Islet precursor cell (in vitro differentiated cells): ENCODE measurements at places on chromosomes 6 and 20.

- no peak for DNase-seq
These were observed 102.8 kb downstream of the MOXD1 start for GRCh38 chr6:132298344-132298949.

DNA sequence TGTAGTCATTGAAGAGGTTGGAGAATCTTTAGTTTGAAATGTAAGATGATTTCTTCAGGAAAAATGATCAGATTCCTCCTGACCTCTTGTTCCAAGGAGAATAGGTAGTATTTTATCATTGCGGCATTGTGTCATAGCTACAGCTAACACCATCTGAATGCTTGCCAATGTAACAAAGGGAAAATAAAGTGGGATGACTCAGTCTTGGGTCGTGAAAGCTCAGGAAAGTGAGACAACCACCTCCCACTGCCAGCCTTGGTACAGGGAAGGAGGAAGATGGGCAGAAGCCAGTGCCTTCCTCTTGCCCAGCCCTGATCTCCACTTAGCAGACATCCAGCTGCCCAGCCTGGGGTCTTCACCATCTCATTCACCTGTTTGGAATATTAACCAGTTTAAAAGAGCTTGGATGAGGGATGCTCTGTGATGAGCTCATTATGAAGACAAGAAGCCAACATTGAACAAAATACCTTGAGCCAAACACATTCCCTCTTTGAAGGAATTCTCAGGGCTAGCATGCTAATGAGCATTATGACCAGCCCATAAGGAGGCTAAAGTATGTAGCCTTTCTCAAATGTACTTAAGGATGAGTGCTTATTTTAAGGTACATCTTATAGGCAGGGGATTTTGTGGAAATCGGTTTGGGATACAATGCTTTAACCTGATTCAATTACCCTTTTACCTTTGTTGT, 40.0 kb upstream of the APCDD1L start:
- peak; percentile 21 for DNase-seq

GRCh38 chr6:168607272-168608112, 166.5 kb downstream of the SMOC2 start:
- peak; percentile 43 for DNase-seq

DNA sequence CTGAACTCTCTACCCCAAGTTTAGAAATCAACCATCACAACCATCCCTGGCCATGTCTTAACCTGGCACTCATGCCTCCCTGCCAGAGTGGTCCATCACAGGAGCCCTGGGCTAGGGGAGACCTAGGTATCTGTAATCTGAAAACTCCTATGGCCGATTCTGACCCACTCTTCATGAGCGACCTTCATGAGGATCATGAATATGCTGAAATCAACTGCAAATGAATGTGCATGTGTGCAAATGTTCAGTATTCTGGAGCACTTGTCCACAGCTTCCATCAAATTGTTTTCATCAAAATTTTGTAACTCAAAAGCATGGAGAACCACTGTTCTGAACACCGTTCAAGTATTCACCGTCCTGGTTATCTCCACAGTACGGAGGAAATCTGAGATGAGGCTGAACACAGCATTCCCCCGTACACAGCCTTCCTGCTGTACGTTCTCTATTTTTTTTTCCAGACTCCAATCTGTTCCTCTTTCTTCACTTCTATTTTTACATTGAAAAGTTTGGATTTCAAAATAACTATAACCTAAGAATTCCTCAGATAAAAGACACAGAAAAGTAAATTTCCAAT, 17.7 kb downstream of the METTL24 start:
- DNase-seq: no peak

DNA sequence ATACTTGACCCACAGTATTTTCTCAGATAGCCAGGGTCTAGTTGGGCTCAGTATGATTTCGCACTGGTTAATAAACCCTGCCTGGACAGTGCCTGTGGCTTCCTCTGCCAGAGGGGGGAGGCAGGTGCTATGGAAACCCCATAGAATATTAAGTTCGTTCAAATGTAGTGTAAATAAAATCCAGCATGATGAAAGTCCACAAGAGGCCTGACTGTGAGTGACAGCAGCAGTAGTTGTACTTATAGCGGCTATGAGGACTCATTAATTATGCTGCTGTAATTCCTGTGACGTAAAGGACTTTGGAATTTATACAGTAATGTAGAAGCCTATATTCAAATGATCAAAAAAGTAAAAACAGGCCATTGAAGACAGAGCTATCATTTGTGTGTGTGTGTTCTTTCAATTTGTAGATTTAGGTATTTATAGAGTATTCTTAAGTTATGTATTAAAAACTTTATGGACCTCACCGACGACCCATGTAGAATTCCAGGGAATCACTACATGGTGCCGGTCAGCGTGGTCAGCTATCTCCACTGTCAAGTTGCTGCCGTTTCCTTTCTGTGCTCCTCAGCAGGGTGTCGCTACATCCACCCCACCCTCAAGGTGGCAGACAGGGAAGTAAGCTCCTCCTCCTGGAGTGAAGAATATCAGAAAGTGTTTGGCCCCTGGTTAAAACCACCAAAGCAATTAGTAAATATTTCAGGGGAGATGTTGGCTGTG, 10.0 kb downstream of the PYGB start:
- DNase-seq: no peak

GRCh38 chr20:49319208-49319809, 41.5 kb upstream of the ZNFX1 start:
- no peak for DNase-seq

DNA sequence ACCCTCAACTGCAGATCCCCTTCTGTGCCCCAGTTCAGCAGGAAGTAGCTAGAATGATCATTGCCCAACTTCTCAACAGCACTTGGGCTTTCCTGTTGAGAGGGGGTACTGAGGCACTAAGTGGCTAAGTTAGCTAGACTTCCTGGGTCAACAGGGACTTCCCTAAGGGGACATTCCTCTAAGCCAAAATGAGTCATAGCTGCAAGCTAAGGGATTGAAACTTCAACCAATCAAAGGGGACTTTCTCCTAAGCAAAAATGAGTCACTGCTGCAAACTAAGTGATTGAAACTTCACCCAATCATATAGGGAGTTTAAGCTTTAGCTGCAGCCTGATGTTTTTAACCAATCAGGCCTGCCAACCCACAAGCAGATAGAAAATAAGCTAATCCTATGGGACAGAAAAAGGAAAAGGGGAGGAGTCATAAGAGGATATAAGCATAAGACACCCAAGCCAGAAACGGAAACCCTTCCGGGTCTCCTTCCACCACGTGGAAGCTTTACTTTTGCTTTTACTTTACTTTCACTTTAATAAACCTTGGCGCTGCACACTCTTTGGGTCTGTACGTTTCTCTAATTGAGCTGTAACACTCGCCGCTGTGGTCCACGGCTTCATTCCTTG, 659.0 kb upstream of the HS3ST5 start:
- no peak for DNase-seq

GRCh38 chr6:9659848-9660247, 755.0 kb downstream of the TFAP2A start:
- DNase-seq: no peak

- no peak for DNase-seq
These were observed 449.6 kb downstream of the C6orf118 start for GRCh38 chr6:164859816-164860215.

DNA sequence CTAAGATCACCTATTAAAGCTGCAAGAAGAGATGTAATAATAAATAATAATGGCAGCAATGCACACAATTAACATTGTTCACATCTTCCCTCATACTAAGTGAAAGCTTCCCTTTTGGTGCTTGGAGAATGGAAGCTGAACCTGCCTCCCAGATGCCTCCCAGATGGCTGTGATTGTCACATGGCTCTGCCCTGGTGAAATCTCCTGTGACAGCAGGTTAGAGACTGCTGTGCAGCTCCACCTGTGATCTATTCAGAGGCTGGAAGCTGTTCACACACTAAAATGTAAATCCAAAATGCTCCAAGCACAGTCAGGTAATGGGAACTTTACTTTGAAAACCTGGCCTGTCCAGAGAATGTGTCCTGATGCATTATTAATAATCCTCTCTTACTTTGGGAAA, 41.7 kb upstream of the RGS17 start:
- no peak for DNase-seq

GRCh38 chr6:31375699-31376098, 18.7 kb upstream of the HLA-B start:
- no peak for DNase-seq

DNA sequence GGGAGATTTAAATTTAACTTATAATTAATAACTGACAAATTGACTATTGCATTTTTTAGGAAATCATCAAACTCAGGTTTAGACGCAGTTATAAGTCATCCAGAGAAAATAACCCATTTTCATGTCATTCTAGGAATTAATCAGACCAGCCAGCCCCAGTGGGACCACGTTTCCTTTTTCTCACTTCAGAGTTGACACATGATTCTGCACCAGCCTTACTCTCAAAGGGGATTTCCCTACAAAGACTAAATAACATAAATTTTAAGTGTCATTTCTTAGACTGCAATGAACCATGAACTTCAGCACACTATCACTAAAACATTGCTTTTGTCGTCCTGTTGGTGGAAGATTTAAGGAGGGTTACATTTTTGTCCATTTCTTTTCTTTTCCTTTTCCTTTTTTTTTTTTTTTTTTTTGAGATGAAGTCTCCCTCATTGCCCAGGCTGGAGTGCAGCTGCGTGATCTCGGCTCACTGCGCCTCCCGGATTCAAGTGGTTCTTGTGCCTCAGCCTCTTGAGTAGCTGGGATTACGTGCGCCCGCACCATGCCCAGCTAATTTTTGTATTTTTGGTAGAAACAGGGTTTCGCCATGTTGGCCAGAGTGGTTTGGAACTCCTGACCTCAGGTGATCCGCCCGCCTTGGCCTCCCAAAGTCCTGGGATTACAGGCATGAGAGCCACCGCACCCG, 3.6 kb downstream of the IPCEF1 start:
- DNase-seq: no peak

- no peak for DNase-seq
These were observed 683.7 kb downstream of the EPM2A start for GRCh38 chr6:145051661-145052060.

GRCh38 chr6:54050750-54051149, 60.5 kb upstream of the MLIP start:
- no peak for DNase-seq

DNA sequence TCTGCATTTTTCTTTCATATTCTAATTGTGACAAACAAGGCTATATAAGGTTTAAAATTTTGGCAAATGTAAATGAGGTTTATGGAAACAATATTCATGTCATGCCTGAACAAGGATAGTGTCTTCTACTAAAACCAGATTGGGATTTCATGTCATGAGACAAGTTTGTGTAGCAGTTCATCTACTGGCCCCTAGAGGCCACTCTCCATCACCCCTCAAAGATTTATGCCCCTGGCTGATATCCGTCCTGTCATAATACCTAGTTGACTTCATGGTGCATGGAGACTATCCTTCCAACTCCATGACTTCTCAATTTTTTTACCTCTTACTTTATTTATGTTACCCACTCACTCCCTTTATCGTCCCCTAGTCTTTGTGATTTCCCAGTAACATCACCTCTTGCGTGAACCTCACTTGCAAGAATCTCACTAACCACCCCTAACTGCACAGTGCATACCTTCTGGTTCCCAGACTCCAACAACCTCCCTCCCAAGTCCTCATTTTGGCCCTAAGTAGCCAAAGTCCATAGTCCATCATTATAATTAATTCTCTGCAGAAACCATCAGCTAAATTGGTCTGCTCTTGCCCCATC, 179.8 kb downstream of the TASP1 start:
- no peak for DNase-seq

DNA sequence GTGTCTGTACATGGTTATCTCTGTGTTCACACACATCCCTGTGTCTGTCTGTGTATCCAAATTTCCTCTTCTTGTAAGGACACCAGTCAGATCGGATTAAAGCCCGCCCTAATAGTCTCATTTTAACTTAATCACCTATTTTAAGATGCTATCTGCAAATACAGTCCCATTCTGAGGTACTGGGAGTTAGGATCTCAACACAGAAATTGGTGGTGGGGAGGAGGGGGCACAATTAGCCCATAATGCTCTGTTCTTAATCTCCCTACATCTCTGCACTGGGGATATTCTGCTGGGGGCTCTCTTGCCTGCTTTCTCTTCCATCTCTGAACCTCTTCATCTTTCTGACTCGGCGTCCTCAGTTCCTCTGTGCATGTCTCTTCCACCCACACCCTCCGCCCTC, 320.7 kb downstream of the CDC5L start:
- DNase-seq: no peak

GRCh38 chr6:40543776-40544175, 43.4 kb downstream of the LRFN2 start:
- DNase-seq: no peak

DNA sequence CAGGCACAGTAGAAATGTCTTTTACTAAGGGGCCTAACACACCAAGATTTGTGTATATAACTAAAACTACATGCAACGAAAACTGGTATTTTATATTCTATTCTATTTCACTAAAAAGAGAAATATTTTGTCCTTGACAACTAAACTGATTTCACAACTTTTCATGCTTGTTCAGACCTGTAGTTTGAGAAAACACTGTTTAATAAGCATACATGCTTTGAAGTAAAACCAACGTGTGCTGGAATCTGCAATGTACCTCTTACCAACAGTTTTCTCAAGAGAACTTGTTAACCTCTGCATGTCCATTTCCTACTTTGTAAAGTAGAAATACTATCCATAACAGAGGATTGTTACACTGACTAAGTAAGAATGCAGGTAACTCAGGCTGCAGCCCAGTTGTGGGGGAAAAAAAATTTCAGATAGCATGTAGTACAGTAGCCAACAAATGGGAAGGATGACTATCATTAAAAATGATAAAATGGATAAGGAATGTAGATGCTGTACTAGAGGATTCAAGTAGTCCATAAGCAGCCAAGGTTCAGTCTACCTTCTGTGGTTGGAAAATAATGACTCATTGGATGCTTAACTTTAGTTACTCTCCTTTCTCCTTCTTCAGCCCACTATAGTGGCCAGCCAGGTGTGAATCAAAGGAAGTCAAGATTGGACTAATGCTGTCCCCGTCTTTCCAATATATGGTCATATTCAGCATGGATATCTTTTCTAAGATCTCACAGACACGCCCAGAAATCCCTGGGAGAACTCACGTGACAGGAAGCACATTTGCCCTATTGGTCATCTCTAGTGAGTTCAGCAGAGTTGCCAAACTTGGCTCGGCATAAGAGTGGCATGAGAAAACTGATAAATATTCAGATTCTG, 65.2 kb downstream of the HFE start:
- no peak for DNase-seq

DNA sequence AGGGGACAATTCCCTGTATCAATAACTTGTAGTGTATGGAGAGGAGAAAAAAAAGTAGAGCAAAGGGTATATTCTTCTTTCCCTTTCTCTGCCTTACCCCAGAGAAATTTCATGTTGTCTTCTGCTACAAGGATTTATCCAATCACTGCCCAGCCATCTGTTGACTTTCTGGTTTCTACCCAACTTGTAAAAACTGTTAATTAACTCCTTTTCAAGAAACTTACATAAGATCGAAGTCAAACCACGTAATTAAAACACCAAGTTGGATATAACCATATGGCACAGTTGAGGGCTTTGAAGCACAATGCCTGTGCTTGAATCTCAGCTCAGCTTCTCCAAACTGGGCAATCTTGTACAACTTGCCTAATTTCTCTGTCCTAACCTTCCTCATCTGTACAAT, 99.5 kb downstream of the MAN1A1 start:
- no peak for DNase-seq
